Putamen (tissue), 1 donor: ENCODE measurements at places on chromosomes 13 and 19.

GRCh38 chr13:32415019-32415418 is 12.9 kb downstream of the N4BP2L1 start:
- no peak for DNase-seq

DNA sequence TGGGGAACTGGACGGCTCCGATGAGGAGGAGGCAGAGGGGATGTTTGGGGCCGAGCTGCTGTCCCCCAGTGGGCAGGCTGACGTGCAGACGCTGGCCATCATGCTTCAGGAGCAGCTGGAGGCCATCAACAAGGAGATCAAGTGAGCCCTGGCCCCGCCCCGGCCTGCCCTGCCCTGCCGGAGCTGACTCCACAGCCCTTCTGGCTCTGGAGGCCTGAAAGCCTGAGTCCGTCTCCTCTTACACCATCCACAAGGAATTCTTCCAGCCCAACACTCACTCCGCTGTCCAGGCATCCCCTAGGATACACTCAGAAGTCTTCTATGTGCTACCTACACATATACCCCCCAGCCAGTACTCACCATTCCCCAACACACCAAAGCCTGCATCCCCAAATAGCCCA is 17.4 kb downstream of the PPFIA3 start:
- no peak for DNase-seq

DNA sequence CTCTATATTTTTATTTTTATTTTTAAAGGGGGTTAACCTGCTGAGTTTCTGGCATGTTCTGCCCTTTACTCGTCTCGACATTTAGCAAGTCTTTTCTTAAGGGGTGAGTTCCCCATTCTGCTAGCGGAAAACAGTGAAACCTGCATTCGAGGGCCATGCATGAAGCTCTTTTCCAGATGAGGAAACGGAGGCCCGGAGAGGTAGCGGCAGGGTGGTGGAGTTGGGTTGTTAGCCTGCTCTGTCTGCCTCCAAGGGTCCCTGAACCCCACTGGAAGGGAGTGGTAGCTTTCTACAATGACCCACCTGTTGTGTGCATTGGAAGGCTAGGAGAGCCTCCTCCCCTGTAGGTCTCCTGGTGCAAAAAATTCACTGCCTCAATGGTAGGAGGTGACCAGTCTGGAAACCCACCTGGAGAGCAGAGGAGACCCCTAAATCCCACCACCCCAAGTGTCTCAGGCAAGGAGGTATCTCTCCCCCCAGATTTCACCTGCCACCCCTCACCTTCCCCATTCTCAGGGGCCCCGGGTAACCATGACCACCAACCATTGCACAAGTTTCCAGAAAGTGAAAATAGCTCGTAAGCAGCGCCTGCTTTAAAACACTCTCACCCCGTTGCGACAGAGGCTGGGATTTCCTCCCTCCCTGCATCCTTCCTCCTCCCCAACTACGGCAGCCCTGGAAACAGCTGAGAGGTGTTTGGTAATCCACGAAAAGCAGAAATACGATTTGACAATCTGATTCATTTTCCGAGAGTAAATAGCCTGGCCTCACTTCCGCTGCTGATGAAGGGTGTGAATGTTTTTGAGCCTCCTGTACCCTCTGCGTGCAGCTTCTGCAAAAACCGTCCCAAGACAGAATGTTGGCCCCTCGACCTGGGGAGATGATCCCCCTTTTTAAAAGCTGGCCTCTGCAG is 3.5 kb downstream of the KLF2 start:
- peak; percentile 39 for DNase-seq

GRCh38 chr19:33266974-33267484 is 35.3 kb downstream of the CEBPA start:
- no peak for DNase-seq

DNA sequence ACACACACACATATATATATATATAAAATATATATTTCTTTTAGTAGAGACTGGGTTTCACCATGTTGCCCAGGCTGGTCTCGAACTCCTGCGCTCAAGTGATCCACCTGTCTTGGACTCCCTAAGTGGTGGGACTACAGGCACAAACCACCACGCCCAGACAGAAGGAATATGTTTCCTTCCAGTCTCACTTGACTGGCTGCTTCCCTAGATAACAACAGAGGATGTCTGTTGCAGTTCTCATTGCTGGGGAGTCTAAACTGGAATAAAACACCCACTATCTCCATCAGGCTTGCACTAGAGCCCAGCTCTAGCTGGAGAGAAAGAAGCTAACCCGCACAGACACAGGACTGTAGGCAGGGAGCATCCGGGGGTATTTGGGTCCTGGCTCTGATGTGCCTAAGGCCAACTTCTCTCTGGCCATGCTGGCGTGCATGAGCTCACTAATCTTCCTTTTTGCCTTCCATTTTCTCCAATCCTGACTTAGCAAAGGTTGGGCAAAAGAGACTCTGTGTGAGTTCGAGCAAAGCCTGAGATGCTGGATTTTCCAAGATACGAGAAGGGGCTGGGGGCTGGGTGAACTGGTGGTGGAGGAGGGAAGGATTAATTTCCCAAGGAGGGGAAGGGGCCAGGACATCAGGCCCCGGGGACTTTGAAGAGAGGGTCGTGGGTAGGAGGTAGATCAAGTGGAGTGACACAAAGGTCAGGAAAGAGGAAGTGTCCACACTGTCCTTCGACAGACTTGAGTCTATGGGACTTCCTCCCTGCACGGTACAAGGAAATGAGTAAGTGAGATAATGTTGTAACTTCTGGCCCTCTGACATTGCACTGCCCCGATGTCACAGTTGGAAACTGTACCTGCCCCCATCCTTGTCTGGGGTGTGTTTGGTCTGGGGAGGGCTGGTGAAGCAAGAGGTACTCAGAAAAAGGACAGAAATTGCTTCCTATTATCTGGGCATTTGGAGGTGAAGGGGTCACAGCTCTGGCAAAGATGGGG is 22.5 kb upstream of the ALOX5AP start:
- no peak for DNase-seq

DNA sequence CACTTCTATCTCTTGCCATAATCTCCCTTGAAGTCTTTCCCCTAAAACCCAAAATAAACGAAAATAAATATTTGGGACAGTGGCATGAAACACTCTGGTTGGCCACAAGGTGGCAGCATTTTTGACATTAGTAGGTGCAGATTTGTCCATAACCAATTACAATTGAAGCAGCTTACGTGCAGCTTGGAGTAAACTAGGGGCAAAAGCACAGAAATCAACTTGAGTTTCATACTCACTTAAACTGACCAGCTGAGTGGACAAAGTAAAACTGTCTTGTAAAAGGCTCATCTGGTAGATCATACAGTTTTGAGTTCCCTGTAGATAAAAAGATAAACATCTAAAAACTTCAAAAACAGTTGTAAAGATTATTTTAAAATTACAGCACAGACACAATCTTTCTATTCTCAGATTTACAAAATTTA is 18.8 kb downstream of the PDCD5 start:
- DNase-seq = no peak

GRCh38 chr19:19443902-19444680 is 38.6 kb downstream of the GATAD2A start:
- DNase-seq = no peak

DNA sequence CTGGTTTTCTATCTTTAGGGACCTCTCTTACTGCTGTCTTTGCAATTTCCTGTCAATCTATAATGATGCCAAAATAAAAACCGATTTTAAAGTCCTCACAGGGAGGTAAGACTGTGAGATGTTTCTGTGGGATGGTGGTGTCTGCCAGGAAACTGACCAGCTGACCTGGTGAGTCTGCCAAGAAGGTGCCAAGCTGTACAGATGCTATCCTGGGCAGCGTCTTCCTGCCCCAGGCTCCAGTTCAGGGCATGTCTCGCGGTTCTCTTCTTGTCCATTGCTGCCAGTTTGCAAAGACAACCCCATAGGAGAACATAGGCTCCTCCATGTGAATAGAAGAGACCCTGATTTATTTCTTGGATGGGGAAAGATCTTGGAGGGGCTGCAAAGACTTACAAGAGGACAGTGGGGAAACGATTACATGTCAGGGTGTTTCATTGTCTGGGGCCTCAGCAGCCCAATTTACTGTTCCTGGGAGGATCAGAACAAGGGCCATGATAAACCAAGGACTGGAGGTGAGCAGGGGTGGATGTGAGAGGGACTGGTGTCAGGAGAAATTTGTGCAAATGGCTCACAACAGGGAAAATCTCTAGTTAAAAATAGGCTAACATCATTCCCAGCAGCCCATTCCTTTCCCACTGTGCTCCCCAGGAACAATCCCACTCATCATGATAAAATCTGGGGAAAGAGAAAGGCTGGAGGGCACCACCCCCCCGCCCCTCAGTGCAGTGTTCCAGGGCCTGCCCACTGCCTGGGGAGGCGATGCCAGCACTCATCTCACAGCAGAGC is 42.7 kb upstream of the VSTM2B start:
- no peak for DNase-seq

GRCh38 chr13:98978280-98978679 is 416 bp upstream of the DOCK9 start:
- DNase-seq = no peak

- DNase-seq = no peak
Observed at GRCh38 chr13:94268661-94269060, 210.8 kb downstream of the DCT start.

DNA sequence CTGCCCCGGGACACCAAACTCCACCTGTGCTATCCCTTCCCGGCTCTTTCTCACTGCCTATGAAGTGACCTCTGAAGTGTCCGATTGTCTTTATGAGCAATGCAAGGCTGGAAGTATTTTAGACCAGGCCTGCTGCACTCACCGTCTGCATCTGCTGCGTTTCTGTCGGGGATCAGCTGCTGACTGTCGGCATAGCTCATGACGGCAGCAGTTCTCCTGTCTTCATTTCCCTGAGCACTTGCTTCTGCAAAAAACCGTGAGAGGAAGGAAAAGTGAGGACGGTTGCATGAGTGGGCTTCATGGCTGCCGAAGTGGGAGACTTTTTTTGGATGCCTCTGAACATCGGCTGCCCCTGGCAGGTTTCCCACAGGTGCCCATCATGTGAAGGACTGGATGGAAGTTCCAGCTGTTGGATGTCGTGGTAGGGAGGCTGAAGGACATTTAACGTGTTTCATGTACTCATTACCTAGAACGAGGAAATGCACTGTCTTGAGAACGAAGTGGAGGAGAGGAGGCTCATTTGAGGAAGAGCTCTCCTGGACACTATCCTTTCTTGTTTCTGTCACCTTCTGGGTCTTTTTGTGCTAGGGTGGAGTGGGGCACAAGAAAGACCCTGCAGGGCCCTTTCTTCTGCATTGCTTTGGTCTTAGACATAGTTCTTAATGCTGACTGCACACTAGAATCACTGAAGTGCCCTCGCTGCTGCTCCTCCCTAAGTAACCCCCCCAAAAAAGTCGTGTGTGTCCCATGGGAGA is 94.7 kb downstream of the RNASEH2B start:
- DNase-seq = no peak

- no peak for DNase-seq
Observed at GRCh38 chr19:47096100-47096704, 17.4 kb downstream of the ZC3H4 start.

DNA sequence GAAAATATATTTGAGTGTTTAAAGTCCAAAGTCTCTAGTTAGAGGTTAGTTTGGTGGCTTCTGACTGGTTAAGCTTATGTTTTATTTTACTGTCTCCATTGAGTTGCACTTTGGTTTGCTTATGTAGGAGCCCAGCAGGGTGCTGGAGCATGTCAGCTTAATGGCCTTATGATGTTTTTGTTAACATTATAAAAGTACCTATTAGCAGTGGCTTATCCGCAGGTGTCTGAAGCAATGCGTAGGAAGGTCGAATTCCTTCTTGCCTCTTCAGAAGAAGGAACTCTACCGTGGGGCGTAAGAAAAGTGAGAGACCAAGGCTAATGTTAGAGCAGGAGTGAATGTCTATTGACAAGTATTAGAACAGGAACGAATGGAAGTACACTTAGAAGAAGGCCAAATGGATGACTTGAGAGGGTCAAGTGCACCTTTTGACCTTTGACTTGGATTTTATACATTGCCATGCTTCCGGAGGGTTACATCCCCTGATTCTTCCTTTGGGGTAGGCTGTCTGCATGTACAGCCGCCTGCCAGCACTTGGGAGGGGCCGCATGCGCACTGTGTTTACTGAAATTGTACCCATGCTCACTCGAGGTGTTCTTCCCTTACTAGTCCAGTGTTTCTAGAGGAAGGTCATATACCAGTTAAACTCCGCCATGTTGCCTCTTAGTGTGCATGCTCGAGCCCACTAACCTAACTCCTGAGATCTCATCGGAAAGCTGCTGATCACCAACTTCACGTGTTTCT is 793.9 kb upstream of the PCDH9 start:
- no peak for DNase-seq

- DNase-seq = no peak
Observed at GRCh38 chr19:3136684-3137055, 837 bp downstream of the GNA15 start.

GRCh38 chr13:112895521-112896465 is 73.2 kb upstream of the MCF2L start:
- DNase-seq = no peak
